Ureter (tissue), 1 donor: ENCODE measurements at places on chromosomes 12 and 14.

GRCh38 chr12:94231709-94232108 is 83.3 kb downstream of the PLXNC1 start:
- DNase-seq: no peak

- DNase-seq: no peak
Measured at GRCh38 chr14:77882098-77882497, 82.2 kb downstream of the ADCK1 start.

GRCh38 chr12:26805401-26805971 is 27.5 kb downstream of the ITPR2 start:
- no peak for DNase-seq

GRCh38 chr14:52405314-52405713 is 91.2 kb downstream of the PTGER2 start:
- no peak for DNase-seq

DNA sequence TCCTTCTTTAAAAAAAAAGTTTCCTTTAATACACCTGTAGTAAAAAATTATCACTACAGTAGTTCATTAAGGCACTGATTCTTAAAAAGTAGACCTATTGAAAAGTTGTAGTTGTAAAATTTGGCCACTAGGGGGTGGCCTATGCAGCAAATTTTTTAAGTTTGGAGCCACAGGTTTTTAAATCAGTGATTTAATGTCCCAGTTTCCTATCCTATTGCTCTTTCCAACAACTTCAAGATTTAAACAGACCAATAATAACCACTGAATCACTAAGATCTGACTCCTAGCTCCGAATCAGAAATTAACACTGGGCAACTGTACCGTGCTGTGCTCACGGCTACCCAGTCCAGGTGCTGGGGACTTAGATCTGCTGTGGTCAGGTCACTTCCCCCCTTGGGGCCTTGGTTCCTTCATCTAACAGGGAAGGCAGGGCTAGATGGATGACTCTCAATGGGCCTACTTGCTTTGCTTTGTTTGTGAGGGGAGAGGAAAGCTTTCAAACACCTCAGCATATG is 279.3 kb downstream of the MED13L start:
- DNase-seq: no peak

DNA sequence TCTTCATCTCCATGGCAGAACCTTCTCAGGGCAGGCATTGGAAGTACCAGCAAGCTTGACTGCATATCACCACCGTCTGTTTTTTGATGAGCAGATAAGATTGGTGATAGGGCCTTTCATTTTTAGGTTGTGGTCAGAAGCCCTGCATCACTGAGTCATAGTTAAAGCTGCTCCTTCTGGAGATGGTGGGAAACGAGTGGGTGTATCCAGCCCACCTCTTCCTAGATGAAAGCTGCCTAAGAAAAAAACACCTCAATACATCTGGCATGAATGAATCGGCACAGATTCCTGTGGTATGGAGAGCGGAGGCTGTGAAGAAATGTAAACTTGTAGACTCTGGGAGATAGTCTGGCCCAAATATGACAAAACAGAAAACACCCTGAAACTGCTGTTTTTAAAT is 248.7 kb upstream of the EGLN3 start:
- no peak for DNase-seq

DNA sequence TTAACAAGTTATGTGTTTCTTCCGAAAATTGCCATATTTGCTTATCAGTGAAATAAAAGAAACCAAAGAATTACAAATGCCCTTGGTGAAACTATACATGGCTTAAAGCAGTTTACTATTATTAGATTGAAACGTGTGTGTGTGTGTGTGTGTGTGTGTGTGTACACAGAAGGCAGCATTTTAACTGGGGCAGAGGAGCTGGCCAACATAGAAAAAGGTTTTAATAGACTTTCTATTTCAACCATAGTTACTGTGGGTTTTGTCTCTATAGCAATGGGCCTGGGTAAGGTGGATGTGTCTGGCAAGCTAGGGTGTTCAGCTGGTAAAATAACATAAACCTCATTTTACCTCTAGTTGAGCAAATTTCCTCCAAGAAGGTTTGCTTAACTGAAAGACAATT is 6.5 kb downstream of the PRICKLE1 start:
- no peak for DNase-seq
